LoVo (cell line): ENCODE measurements at places on chromosomes 6 and 20.

DNA sequence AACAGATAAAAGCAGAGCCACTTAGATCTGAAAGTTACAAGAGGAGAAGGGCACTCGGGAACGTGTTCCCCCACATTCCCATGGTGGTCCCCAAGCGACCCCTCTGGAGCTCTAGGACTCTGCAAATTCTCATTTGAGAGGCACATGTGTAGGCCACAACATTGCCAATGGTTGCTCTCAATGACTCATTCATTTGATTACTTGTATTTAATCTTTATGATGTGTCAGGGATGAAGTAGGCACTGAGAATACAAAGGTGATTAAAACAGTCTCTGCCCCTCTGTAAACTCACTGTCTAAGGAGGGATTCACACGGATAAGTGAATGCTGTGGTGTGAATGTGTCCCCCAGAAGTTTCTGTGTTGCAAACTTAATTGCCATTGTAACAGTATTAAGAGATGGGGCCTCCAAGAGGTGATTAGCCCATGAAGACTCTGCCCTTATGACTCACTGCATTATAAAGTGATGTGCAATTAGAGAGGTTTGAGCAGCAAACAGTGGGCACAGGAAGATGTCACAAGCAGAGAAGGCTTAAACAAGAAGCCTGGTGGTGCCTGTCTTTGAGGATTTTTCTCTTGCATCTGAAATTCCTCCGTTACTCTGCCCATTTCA, 34.0 kb upstream of the TRAM2 start:
- peak; percentile 58 for DNase-seq

DNA sequence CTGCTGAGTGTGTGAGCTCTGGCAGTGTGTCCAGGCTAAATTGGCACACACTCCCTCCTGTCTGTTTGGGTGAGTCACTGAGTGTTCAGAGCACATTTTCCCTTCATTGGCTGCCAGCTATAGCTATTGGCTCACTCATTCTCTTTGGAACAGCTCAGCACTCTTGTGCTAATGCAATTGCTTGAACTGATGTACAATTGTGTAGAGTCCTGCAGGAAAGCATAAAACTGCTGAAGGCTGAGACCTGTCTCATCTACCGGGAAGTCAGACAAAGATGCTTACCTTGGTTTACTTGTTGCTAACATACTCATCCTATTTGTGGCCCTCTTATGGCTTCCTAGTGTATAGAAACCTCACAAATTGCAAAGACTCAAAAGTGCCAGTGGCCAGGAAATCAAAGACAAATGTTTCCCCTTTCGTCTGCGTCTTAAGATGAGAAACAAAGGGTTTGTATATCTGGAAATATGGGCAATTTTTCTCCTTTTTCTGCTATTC, 351.0 kb downstream of the BCKDHB start:
- peak; percentile 73 for DNase-seq

- DNase-seq: no peak
These were observed 10.1 kb downstream of the ANGPT4 start for GRCh38 chr20:906001-906520.

GRCh38 chr6:132919045-132919860, 104.9 kb downstream of the RPS12 start:
- no peak for DNase-seq

DNA sequence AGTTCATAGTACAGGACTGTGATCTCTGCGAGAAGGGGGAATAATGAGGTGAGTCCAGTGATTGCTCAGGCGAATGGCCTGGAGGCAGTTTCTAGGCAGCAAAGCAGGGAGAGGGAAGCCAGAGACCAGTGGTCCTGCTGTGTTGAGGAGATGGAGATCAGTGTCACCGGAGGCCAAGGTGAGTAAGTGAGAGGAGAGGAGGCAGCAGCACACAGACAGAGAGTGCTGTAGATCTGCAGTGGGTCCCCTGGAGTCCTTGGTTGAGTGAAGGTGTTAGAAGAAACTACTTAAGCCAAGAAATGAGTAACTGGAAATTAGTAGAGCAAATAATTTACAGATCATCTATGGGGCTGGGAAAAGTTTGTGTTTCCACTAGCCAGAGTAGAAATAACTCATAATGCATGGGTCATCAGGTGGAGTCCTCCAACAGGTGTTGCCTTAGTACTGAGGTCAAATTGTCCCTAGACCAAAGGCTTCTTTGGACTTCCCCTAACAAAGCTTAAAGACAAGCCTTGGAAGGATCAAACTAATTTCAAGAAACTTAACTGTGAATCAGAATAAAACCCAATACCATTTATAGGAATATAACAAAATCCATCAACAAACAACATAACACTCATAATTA, 13.6 kb downstream of the HEBP2 start:
- DNase-seq: no peak

DNA sequence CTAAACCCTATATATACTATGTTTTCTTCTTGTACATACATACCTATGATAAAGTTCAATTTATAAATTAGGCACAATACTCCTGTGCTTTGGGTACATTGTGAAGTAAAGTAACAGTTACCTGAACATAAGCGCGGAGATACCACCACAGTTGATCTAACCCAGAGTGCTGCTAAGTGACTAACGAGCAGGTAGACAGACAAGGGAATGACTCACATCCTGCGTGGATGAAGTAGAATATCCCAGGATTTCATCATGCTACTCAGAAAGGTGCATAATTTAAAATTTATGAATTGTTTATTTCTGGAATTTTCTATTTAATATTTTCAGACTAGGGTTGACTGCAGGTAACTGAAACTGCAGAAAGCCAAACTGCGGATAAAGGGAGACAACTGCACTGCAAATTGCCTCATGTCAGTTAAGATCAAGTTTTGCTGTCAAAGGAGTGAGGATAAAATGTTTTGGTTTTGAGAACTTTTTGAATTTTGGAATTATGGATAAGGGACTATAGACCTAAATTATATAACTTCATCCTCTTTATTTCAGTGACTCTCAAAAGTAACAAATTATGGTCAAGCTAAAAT, 14.4 kb downstream of the MKKS start:
- DNase-seq: peak; percentile 58

GRCh38 chr6:25007269-25007699, 71.5 kb upstream of the RIPOR2 start:
- DNase-seq: no peak

DNA sequence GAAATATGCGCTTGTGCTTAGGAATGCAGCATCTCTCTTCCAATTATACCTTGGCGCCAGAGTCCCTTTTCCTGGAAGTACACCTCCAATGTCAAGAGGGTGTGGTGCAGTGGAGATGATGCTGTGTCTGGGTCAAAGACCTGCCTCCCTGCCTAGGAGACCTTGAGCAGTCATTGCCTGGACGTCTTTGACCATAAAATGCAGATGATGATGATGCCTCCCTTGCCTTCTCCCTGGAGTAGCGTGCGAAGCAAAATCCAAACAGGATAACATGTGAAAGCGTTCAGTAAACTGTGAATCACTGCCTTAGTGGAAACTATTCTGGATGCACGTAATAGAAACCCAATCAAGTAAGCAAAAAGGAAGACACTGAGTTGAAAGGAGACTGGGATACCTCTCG, 97.4 kb upstream of the ARMC2 start:
- no peak for DNase-seq

DNA sequence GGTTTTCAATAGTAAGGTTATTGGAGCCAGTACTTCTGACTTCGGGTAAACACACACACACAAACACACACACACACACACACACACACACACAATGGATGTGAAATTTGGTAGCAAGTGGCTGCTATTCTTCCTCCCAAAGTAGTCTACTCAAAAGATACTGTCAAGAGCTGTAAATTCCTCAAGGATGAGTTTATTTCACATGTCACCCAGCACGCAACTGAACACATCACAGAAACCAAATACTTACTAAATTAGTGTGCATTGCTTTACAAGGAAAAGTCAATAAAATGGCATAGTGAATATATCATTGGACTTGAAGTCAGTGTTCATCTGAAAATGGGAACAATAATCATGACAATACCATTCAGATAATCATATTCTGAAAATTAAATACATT, 32.9 kb downstream of the MMUT start:
- no peak for DNase-seq
